ENCODE measurements at places on chromosomes 1 and 21.
A peak's percentile ranks its signal among the peaks of the same experiment; 100 is the strongest.

DNA sequence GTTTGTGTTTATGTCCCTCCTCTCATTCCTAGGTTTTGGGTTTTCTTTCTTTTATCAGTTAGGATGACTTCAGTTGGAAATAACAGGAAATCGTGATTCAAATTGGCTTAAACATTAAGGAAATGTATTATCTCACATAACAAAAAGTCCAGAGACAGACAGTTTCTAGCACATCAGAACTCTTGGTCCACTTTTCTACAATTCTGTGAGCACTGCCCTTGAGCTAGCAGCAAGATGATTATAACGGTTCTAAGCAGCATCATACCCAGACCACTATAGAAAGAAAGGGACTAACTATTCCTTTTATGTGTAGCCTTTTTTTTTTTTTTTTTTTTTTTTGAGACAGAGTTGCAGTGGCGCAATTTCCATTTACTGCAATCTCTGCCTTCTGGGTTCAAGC, 18.9 kb downstream of the FCGR2B start:
- no peak for DNase-seq

- DNase-seq: no peak
These were observed 118.4 kb upstream of the CHRM3 start for GRCh38 chr1:239268007-239268406.

GRCh38 chr1:156423422-156424352, 54.7 kb downstream of the RHBG start:
- no peak for DNase-seq

DNA sequence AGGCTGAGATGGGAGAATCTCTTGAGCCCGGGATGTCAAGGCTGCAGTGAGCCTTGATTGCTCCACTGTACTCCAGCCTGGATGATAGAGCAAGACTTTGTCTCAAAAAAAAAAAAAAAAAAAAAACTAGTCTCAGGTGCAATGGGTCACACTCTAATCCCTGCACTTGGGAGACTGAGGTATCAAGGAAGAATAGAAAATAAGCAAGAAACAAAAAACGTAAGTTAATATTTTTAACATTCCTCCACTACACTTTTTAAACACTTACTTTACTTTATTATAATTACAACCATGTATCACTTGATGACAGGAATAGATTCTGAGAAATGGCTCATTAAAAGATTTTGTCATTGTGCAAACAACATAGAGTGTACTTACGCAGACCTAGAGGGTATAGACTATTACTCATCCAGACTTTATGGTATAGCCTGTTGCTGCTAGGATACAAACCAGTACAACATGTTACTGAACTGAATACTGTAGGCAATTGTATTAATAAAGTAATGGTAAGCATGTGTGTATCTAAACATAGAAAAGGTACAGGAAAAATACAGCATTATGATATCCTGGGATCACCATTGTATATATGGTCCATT, 1244.1 kb upstream of the ADGRL4 start:
- DNase-seq: no peak

DNA sequence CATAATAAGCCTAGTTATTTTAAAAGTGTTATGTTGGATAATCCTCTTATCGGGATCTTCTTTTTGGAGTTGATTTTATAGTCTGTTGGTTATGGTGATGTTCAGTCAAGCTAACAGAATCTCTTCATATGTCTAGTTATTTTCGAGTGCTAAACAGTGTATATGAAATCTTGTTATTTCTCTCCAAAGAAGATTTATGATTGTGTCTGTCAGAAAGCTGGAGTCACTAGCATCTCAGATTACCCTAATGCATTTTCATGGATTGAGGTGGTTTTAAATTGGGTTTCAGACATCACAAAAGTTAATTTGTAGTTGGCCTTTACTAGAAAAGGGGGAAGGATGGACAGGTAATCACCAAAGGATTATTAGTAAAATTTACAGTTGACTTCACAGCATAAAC, 13.3 kb downstream of the MAEL start:
- DNase-seq: no peak

DNA sequence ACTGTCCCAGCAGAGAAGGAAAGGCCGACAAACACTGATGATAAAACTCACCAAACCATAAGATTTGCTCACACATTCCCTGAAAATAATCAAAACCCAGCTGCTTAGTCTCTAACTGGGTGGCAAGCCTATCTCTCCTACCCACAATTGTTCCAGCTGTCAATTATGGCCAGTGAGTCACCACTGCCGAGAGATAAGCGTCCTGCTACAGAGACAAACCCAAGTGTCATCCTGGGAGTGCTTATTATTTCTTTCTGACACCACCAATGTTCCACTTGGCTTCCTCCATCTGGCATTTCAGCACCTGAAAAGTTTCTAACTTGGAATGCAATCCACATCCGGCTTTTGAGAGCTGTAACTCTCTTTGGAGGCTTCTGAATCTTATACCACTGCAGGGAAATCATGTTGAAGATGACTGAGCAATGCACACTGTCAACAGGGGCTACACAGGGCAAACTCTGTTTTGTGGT, 51.5 kb upstream of the VAV3 start:
- DNase-seq: no peak

- DNase-seq: no peak
These were observed 31.8 kb downstream of the SPSB1 start for GRCh38 chr1:9324246-9325096.

DNA sequence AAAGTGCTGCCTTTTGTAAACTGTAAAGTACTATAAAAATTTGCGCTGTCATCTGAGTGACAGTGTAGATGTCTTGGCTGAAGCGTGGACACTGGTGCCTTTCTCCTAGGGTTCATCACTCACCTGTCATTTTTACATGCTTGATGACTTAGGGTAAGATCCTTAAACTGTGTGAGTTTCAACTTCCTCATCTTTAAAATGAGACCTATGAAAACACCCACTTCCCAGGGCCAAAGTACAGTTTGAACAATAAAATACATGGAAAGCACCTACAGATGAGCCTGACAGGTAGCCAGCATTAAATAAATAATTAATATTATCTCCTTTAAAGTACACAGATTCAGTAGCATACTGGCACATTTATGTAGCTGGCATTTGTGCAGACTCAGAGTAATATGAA, 309.9 kb downstream of the CHRM3 start:
- DNase-seq: no peak

DNA sequence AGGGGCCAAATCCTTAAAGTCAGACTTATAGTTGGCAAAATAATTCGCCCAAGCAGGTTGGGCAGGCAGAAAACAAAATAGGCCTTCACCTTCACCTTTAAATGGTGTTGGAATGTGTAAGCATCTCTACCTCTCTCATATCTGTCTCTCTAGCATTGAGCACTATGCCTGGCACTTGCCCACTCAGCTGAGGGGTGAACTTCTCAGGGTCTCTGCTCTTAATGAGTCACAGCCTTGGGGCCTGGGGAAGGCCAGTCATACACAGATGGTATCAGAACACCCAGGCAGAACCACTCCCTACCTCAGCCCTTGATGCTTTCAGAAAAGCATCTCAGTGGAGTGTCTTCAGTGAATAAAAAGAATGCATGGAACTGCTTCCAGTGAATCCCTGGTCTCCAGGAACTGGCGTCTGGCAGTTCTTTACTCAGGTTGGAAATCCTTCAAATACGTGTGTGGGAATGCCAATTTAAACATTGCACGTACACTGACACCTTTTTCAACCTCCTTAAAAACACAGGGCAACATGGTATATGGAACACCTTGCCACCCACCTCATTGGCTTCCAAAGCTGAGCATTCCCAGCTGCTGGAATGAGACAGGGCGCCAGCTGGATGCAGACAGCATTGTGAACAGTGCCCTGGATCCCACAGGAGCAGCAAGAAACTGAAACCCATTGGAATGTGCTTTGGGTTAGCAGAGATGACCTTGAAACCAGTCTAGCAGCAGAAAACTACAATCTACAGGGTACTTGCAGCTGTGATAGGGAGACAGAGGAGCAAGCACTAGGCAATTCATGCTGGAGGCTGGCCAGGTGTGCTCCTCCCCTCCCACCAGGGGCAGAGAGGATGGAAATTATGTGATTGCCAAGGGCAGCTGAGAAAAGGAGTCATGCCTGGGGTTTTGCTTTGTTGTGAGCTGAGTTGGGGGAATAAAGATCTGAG, 30.0 kb downstream of the ZNF697 start:
- DNase-seq: no peak

- DNase-seq: no peak
These were observed 52.8 kb downstream of the TNFSF18 start for GRCh38 chr1:172997941-172998361.

- DNase-seq: no peak
These were observed 53.2 kb downstream of the RAB3GAP2 start for GRCh38 chr1:220219136-220219442.

DNA sequence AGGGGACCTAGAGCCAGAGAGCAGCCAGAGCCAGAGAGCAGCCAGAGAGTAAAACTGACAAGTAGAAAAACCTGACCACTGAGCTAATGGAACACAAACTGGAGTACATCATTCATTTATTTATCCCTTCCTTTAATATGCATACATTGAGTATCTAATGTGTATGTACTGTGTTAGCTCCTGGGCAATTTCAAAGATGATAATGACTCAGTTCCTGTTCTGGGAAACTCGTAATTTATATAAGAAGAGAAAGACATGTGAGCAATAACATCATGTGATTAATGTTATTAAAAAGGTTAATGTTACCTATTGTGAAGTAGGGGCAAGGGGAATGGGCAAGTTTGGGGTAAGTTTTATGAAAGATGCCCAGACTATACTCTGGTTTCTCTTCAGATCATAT, 199.9 kb downstream of the TNR start:
- no peak for DNase-seq

GRCh38 chr1:19360016-19360415, 47.9 kb downstream of the SLC66A1 start:
- no peak for DNase-seq

- no peak for DNase-seq
These were observed 83.5 kb downstream of the TOMM20 start for GRCh38 chr1:235045034-235045690.

- DNase-seq: peak; percentile 12
These were observed 36.2 kb downstream of the UBE2G2 start for GRCh38 chr21:44765231-44766013.

GRCh38 chr1:63690966-63691700, 82.7 kb upstream of the ROR1 start:
- DNase-seq: no peak

Measured in activated CD8-positive, alpha-beta memory T cell treated with anti-CD3 and anti-CD28 coated beads for 1 hour (primary cell).